ENCODE measurements at places on chromosomes 4 and X. TPM values are rescaled to one million over a fixed set of nuclear protein-coding genes. Genes with fewer than 3 reads are reported as not detected.

CYSLTR1 gene
- total RNA-seq = not detected

ITGB1BP2 gene
- total RNA-seq = 0.95 TPM

GRCh38 chr4:10063544-10064300 is 42.4 kb upstream of the SLC2A9 start:
- DNase-seq = peak; percentile 73

DNA sequence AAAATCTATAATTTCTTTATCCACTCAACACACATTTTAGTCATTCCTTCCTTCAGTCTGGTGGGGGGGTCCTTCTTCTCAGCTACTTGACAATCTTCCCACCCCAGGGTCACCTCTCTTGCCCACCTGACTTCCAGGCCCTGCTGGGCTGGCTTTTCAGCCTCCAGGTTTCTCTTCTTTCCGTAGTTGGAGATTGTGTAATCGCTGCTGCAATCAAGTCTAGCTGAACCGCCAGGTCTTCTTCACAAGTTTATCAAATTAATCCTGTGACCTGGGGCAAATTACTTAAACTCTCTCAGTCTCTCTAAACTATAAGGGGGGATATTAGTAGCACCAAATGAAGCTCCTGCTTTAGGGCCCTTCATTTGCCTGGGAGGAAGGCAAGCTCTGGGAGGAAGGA is 102.9 kb upstream of the TNIP3 start:
- DNase-seq = no peak

DNA sequence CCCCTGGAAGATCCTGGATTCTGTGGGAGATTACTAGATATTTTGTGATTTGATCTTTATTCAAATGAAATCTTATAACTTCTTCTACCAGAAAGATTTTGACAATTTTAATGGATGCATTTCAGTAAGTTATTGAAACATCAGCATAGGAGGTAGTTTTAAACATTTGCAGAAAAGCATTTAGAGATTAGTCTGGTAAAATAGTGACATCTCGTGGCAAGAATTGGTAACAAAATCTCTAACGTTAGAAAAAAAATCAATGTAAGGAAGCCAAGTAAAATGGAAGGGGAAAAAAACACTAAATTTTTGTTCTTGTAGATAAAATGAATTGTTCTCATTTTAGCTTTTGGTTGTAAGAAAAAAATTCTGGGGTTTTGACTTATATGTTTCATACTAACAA is 73.3 kb downstream of the TASL start:
- peak; percentile 11 for DNase-seq

DNA sequence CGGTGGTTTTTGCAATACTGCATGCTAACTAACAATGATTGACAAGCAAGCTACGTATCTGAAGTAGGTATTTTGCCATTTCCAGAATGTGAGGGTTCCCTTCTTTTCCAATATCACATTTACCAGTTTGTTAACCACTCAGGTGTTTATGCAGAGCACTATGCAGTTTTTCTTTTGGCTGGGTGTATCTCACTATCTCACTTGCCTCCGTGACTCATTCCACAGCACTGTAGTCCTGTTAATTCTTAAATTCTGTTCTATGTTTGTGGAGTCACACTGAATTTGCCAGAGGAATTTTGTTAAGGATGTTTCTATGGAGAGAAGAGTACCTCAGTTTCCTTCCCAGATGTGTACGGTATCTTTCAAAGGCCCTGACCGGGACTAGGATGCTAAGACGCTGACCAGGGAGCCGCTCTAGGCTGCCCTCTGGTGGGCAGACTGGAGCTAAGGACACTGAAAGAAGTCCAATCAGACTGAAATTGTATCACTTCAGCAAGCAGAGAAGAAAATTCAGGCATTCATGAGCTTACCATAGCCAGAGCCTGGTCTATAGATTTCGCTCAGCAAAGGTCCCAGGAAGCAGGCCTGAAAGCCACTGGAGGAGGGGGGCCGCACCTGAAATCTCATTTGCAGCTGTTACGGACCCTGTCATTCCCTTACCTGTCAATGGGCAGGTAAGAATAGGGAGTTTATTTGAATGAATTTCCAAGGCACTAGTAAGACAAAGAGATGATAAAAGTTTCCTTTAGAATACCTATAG is 388.4 kb upstream of the SPOCK3 start:
- DNase-seq = peak; percentile 45
